Vagina (tissue), 2 donors: ENCODE measurements at places on chromosomes 1 and 21.

DNA sequence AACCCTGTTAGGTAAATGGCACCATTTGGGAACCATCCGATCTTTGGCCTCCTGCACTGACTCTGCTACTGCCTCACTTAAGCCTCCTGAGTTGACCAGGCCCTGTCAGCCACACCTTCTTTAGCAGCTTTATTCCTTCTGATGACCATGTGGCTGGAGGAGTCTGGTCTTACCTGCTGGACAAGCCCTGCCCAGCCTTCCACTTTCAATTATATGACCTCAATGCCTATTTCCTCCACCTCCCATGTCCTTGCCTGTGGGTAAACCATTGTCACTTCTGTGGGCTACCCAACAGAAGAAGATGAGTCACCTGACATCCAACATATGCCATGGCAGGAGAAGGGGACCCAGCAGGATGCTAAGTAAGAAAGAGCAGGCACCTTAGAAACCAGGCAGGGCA, 393.8 kb downstream of the NTNG1 start:
- DNase-seq: no peak

DNA sequence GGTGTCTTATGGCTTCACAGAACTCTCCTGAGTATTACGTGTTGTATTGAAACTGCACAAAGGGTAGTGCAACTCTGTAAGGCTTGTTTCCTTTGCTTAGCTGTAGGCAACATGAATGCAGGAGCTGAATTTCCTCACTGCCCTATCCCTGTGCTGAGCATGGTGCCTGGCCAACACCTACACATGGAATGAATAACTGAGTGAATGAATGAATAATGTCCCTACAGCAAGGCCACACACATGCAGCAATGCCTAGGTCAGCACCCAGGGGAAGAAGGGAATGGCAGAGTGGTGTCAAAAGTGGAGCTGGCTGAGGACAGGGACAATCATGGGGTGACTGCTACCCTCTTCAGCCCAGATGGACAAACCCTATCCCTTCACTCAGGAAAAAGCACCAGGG, 655.9 kb downstream of the PTPRU start:
- no peak for DNase-seq

DNA sequence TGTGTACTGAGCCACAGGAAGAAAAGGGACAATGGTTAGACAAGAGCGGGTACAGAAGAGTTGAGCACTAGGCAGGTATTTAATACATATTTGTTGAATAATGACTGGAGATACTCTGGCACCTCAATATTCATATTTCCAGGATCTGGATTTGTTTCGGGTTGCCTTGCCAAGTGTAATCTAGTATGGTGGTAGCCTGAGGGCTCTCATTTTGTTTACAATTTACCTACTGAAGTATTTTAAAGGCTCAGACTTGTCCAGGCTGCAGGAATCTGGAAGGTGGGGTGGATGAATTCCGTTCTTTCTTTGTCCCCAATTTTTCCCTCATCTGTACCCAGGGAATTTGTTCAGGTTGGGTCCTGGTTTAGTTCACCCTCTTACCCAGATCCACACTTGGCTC, 95.0 kb downstream of the CACHD1 start:
- DNase-seq: no peak

DNA sequence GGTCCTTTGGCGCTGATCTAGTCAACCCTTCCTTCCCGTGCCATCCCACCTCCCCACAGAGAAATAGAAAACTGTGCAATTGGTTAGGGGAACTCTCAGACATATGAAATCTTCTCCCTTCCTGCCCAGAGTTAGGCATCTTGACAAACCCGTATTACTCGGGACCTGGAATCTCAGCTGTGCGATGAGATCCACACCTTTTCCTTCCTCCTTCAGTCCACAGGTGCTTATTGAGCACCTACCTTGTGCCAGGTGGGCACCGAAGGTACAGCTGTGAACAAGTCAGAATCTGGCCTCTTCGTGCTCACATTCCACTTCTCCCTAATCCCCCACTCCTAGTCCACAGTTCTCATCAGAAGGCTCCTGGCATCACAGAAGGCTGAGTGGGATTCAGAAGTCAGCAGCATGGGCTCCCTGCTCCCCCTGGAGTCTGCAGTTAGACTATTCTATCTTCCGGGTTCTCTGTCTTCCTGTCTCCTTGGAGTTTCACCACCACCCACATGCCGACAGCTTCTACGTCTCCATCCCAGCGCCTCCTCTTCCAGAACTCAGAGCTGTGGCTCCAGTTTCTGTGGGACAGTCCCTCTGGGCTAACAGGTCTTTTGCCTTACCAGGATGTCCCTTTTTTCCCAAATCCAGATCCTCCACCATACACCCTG, 23.0 kb downstream of the KNCN start:
- no peak for DNase-seq

DNA sequence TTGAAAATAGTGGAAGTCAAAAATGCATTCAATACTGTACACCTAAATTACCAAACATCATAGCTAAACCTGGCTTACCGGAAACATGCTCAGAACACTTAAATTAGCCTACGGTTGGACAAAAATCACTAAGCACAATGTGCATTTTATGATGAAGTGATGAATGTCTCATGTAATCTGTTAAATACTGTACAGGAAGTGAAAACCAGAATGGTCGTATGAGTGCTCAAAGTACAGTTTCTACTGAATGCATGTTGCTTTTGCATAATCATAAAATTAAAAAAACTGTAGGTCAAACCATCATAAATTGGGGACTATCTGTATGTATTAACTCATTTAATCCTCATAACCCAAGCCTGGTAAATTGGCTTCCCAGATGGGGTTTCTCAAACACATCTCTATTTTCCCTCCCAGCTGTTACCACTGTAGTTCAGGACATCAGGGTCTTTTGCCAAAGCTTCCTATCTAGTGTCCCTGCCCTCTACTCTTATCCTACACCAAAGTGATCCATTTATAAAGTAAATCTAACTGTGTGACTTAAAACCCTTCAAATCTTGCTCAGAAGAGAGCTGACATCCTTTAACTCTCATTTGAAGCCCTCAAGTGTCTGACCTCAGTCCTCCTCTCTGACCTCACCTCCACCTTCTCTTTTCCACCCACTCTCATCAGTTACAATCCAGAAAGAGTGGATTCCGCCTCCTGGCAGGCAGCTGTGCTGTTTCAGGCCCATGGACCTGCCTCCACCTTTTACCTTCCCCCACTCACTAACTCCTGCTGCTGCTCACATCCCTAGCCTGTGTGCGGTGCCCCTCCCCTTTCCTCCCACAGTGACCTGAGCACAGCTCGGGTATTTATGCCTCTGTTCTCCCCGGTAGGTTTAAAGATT, 356.4 kb upstream of the ST6GALNAC5 start:
- DNase-seq: no peak

GRCh38 chr1:41712695-41713094, 206.0 kb downstream of the HIVEP3 start:
- DNase-seq: no peak

GRCh38 chr1:168391851-168392681, 111.4 kb downstream of the TBX19 start:
- no peak for DNase-seq

GRCh38 chr1:24266398-24266941, 52.7 kb upstream of the GRHL3 start:
- DNase-seq: no peak

DNA sequence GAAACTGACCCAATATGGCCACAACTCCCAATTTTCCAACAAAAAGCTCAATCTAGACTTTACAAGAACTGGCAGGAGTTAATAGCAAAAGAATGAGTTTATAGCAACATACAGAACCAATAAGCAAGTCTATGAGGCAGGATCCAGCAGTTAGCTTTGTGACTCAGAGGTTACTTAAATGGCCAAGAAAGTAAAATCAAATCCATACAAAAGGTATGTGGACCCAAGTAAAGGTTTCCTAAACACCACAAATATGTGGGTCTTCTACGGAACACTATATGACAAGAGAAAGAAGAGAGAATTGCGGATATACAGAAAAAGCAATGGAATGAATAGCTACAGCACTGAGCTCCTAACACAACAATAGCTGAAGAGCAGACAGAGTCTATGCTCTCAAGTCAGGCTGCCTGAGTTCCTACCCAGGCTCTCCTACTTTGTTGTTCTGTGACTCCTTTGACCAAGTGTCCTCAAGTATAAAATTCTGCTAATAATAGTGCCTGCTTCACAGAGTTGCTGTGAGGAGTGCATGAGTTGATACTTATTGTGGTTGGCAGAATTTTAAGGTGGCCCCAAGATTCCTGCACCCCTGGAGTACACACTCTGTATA, 204.3 kb downstream of the SMYD3 start:
- no peak for DNase-seq

DNA sequence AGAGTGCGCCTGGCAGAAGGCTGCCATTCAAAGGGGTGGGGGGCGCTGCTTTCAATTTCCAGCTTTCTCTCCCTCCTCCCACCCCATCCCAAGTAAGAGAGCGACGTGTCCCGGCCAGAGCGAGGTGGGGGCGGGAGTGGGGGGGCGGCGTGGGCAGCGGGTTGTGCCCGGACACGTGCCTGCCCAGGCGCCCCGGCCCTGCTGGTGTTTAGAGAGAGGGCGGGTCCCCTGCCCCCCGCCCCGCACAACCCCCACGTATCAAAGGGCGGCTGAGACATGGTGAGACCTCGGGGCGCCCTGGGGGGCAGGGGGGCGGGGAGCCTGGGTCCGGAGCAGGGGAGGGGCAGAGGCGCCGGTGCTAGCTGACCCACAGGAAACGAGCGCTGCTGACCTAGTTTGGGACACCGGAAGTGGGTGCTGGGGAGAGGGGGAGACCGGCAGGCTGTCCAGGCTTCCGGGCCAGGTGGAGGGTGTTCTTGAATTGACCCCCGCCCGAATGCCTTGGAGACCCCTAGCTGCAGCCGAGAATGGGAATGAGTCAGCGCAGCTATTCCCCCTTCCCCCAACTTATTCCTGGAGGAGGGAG, 1.3 kb downstream of the ZBTB7B start:
- peak; percentile 91 for DNase-seq
